Adipocyte (in vitro differentiated cells): ENCODE measurements at places on chromosomes 6 and 20.

GRCh38 chr6:73180763-73181619 lies 44.3 kb downstream of the KHDC1L start:
- DNase-seq: peak; percentile 89

DNA sequence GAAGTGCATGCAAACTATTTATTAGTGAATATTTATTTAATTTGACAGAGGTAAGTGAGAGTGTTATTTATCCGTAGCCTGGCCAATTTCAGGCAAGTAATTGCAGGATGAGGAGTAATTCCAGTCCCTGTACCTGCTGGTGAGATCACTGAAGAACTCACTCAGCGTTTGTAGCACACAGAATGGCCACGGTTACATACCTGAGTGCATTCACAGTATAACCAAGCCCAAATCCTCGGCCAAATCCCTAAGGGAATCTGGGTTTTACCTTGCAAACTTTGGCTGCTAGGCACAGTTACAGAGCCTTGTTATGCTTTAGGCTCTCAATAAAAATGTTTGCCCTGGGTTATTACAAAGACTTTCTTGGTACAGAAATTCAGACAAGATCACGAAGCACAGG lies 93.3 kb downstream of the KCNQ5 start:
- no peak for DNase-seq

GRCh38 chr20:4150070-4150441 lies 134.7 kb upstream of the RNF24 start:
- peak; percentile 63 for DNase-seq

GRCh38 chr6:24078200-24078599 lies 47.8 kb upstream of the NRSN1 start:
- DNase-seq: peak; percentile 35

DNA sequence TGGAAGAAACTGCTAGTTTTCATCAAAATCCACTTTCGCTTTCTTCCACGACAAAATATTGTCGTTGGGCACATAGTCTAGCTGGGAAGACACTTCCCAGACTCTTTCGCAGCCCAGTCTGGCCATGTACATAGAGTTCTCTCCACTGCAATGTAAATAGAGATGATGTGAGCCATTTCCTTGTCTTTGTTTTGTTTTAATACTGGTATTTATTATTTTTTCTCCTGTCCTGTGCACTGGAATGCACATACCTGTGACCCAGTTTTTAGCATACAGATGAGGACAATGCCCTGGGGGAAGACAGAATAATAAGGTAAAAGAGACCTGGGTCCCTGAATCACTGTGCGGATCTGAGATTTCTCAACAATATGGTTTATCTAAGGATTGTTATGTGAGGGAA lies 149.5 kb upstream of the BMP5 start:
- DNase-seq: no peak

- peak; percentile 76 for DNase-seq
These were observed 31.5 kb downstream of the SNX5 start for GRCh38 chr20:17936761-17937732.

DNA sequence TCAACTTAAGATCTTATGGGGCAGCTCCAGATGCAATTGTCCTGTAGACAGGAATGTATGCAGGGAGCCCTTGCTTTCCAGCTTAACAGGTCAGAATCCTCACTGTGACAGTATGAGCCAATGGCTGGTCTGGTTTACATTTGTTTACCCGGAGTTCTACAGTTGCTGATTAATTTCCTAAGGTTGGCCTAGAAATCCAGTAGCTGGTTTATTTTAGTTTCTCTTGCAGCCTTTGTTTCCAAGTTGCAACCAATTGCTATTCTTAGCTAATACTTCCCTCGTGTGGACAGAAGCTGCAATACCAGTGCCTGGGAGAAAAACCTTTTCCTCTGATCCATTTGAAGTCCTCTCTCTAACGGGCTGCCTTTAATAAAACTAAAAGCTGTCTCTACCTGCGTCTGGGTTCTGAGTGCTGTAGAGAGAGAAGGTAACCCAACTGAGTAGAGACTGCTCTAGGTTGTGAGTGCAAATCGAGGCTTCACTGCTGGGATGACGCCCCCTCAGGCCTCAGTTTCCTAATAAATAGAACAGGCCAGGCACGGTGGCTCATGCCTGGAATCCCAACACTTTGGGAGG lies 45.9 kb downstream of the ZNF217 start:
- DNase-seq: peak; percentile 81

GRCh38 chr6:144170044-144170443 lies 19.7 kb downstream of the STX11 start:
- DNase-seq: no peak
